ENCODE measurements at places on chromosomes 16 and 17.

GRCh38 chr17:47698749-47699535 lies 5.0 kb downstream of the TBKBP1 start:
- peak overlapping the region; percentile 50 for H3K27ac ChIP-seq
- H3K4me3 ChIP-seq = no peak overlapping the region
- H3K27me3 ChIP-seq = no peaks in the 10 kb centered on the region
- peaks cover 4% of the 10 kb centered on the region for H3K4me1 ChIP-seq

- DNase-seq = no peak
- H3K4me1 ChIP-seq = peaks cover 23% of the 10 kb centered on the region
- peak overlapping the region; percentile 78 for H3K4me3 ChIP-seq
- no peaks in the 10 kb centered on the region for H3K36me3 ChIP-seq
- H3K27ac ChIP-seq = peak overlapping the region; percentile 84
Measured at GRCh38 chr16:86740906-86741799, 162.8 kb downstream of the FOXL1 start.

DNA sequence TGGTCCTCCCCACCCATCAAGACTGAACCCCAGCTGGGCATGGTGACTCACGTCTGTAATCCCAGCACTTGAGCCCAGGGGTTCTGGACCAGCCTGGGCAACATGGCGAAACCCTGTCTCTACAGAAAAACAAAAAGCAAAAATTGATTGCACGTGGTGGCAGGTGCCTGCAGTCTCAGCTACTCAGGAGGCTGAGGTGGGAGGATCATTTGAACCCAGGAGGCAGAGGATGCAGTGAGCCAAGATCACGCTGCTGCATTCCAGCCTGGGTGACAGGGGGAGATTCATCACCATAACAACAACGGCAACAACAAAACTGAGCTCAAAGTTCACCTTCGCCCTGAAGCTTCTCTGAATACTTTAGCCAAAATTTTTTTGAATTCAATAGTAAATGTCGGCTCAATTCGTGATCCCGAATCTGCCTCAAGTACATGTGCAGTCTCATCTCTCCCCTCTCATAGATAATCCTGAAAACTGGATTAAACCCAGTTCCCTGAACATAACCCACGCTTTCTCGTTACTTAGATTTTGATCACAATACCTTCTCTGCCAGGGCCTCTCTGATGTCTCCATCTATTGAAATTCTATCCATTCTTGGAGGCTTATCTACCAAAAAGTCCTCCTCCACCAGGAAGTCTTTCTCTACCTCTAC lies 13.5 kb upstream of the MYH10 start:
- H3K36me3 ChIP-seq = no peaks in the 10 kb centered on the region
- no peak overlapping the region for H3K27ac ChIP-seq
- H3K4me1 ChIP-seq = no peaks in the 10 kb centered on the region
- no peak for DNase-seq

- peaks cover 3% of the 10 kb centered on the region for H3K27me3 ChIP-seq
- DNase-seq = no peak
Measured at GRCh38 chr17:81863833-81864768, 3.8 kb upstream of the P4HB start.

- peaks cover 71% of the 10 kb centered on the region for H3K4me1 ChIP-seq
- DNase-seq = no peak
- H3K27me3 ChIP-seq = no peaks in the 10 kb centered on the region
- no peaks in the 10 kb centered on the region for H3K36me3 ChIP-seq
- peak overlapping the region; percentile 93 for H3K27ac ChIP-seq
Measured at GRCh38 chr17:40110026-40110845, 9.8 kb upstream of the NR1D1 start.

GRCh38 chr17:2023692-2024571 lies 1.2 kb downstream of the RTN4RL1 start:
- peaks cover 15% of the 10 kb centered on the region for H3K4me1 ChIP-seq
- H3K27me3 ChIP-seq = peaks cover 73% of the 10 kb centered on the region
- H3K4me3 ChIP-seq = peak overlapping the region; percentile 85
- no peak for DNase-seq

DNA sequence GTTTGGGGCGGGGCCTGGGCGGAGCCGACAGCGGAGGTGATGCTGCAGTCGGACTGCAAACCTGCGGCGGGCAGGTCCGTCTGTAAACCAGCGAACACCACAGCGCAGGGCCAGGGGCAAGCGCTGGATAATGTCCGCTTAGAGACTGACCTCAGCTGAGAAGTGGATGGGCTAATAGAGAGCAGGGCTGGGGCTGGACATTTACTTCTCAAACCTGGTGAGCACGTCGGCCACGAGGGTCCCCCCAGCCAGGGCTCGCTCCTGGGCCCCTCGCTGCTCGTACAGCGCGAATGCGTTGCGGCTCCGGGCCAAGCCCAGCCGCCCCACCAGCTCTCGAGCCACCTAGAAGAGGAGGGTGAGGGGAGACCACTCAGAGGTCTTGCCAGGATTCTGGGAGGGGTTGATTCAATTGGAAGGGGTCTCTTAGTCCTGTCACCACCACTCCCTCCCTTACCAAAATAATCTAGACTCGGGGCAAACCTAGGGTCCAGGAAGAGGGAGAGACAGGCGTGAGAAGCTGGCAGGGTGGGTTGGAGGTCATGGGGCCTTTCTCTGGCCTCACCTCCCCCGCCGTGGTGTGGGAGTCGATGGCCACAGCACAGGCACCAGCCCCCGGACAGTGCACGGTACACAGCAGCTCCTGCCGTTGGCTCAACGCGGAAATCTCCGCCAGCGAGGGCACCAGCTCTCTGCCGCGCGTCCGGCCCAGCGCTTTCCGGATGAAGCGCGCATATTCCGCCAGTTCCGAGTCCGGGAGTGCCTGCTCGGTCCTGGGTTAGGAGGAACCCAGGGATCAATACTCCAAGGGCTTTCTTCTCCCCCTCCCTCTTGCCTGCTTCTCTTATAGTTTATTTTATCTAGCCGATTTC lies 5.8 kb downstream of the PLEKHH3 start:
- H3K36me3 ChIP-seq = peaks cover 16% of the 10 kb centered on the region
- peak overlapping the region; percentile 69 for H3K27ac ChIP-seq
- H3K27me3 ChIP-seq = peaks cover 3% of the 10 kb centered on the region
- DNase-seq = no peak
- H3K4me1 ChIP-seq = peaks cover 25% of the 10 kb centered on the region

- peaks cover 6% of the 10 kb centered on the region for H3K36me3 ChIP-seq
- no peaks in the 10 kb centered on the region for H3K27me3 ChIP-seq
- peaks cover 2% of the 10 kb centered on the region for H3K4me1 ChIP-seq
- no peak overlapping the region for H3K4me3 ChIP-seq
Measured at GRCh38 chr17:9266697-9267117, 245.4 kb downstream of the NTN1 start.

GRCh38 chr16:62816971-62817519 lies 780.8 kb upstream of the CDH8 start:
- peaks cover 11% of the 10 kb centered on the region for H3K27me3 ChIP-seq
- H3K36me3 ChIP-seq = no peaks in the 10 kb centered on the region
- H3K4me1 ChIP-seq = peaks cover 13% of the 10 kb centered on the region
- no peak overlapping the region for H3K27ac ChIP-seq
- DNase-seq = no peak

DNA sequence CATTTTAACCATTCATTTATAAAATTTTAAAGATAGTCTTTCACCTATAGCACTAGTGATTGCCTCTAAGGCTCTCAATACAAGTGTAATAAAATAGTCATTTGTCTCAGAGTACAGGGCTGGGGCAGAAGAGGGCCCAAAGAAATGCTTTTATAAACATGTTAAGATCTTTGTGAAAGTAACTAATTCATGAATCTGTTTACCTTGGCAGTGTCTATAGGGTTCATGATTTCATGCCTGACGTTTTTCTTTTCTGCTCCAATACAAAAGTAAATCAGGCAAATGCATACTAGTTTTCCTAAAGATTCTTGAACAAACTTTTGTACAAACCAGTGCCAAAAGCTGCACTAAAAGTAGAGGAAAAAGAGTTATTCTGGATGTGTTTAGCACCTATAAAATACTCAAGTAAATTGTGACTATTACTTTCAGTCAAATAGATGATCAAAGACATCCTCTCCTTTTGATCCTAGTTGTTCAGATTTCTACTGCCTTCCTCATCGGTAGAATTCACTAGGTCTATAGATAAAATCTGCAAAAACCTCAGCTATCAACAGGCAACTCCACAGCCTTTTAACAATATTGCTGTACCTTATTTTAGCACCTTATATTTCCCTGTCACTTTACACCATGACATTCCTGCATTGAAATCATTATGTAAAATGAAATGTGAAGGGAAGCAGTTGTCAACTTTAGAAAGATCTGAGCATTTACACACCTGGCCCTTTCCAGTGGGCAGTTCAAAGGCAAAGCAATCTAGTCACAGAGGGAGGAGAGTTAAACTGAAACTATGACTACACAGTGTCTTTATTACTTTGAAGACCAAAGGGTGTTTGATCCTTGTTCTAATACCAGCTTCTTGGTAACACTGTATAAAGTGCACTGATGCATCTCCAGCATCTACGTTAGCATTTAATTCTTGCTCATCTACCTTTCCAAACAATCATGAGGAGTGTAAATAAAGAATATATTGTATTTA lies 100.0 kb upstream of the MED13 start:
- no peak overlapping the region for H3K4me3 ChIP-seq
- H3K27ac ChIP-seq = peak overlapping the region; percentile 16
- no peaks in the 10 kb centered on the region for H3K27me3 ChIP-seq

GRCh38 chr17:56350592-56350991 lies 197.3 kb downstream of the ANKFN1 start:
- DNase-seq = no peak
- no peaks in the 10 kb centered on the region for H3K36me3 ChIP-seq
- H3K4me1 ChIP-seq = no peaks in the 10 kb centered on the region
- no peak overlapping the region for H3K4me3 ChIP-seq

- no peak for DNase-seq
- H3K27ac ChIP-seq = no peak overlapping the region
- peaks cover 16% of the 10 kb centered on the region for H3K4me1 ChIP-seq
- H3K36me3 ChIP-seq = peaks cover 82% of the 10 kb centered on the region
Measured at GRCh38 chr16:72798264-72798663, 249.7 kb downstream of the ZFHX3 start.

GRCh38 chr17:60704170-60704569 lies 26.5 kb downstream of the BCAS3 start:
- peaks cover 6% of the 10 kb centered on the region for H3K36me3 ChIP-seq
- no peak for DNase-seq
- no peaks in the 10 kb centered on the region for H3K4me1 ChIP-seq

- no peak for DNase-seq
- peaks cover 89% of the 10 kb centered on the region for H3K27me3 ChIP-seq
- peak overlapping the region; percentile 30 for H3K27ac ChIP-seq
- H3K36me3 ChIP-seq = no peaks in the 10 kb centered on the region
Measured at GRCh38 chr16:62034231-62035114, 1.8 kb downstream of the CDH8 start.

DNA sequence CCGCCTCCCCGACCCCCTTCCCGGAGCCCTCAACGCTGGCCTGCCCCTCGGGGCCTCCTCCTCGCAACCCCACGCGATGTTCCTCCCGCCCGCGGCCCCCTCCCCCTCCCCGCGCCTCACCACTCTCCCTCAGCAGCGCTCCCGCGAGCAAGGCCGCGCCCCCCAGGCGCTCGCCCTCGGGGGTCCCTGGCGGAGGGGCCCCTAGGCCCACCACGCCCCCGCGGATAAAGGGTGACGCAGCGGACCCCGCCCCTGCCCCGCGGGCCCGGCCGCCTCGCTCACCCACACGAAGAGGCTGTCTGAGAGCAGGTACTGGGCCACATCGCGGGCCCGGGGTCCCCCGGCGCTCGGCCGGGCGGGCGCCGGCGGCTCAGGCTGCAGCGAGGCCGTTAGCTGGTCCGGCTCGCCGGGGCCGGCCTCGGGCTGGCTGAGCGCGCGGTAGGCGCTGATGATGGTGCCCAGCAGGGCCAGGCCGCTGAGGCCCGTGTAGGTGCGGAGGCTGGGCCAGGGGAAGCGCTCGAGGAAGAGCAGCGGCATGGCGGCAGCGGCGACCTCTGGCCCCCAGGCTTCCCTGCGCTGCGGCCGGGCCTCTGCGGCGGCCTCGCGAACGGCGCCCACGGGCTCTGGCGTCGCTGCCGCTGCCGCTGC lies 430 bp downstream of the AMFR start:
- H3K4me1 ChIP-seq = peaks cover 27% of the 10 kb centered on the region
- peak overlapping the region; percentile 91 for H3K27ac ChIP-seq
- peak overlapping the region; percentile 97 for H3K4me3 ChIP-seq
- no peaks in the 10 kb centered on the region for H3K27me3 ChIP-seq

DNA sequence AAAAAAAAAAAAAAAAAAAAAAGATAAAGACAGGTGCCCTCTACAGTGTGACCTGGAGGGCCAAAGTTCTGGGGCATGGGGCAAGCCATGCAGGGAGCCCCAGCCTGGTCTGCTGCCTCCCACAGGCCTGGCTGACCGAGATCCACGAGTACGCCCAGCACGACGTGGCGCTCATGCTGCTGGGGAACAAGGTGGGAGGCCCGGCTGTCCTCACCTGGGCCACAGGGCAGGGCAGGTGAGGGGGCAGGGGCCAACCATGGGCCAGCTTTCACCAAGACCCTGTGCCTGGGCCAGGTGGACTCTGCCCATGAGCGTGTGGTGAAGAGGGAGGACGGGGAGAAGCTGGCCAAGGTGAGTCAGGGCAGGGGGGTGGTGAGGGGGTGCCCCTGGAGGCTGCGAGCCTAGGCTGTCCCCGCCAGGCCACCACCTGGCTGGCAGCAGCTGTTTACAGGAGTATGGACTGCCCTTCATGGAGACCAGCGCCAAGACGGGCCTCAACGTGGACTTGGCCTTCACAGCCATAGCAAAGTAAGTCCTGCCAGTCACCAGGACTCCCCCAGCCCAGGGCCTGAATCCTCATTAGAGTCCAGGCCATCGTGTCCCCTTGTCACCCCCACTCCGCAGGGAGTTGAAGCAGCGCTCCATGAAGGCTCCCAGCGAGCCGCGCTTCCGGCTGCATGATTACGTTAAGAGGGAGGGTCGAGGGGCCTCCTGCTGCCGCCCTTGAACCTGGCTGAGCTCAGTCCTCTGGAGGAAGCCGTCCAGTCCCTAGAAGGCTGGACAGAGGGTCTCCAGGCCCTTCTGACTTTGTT lies 2.7 kb upstream of the TRAF7 start:
- H3K27ac ChIP-seq = peak overlapping the region; percentile 91
- H3K4me3 ChIP-seq = peak overlapping the region; percentile 93
- H3K4me1 ChIP-seq = peaks cover 25% of the 10 kb centered on the region
- peaks cover 4% of the 10 kb centered on the region for H3K36me3 ChIP-seq
- no peak for DNase-seq

- no peaks in the 10 kb centered on the region for H3K27me3 ChIP-seq
- H3K27ac ChIP-seq = peak overlapping the region; percentile 51
- no peak for DNase-seq
- H3K36me3 ChIP-seq = no peaks in the 10 kb centered on the region
- peaks cover 3% of the 10 kb centered on the region for H3K4me1 ChIP-seq
Measured at GRCh38 chr16:70395345-70395901, 43.5 kb downstream of the ST3GAL2 start.

GRCh38 chr17:73949903-73950592 lies 253.4 kb upstream of the RPL38 start:
- H3K4me1 ChIP-seq = peaks cover 6% of the 10 kb centered on the region
- H3K27me3 ChIP-seq = peaks cover 36% of the 10 kb centered on the region
- no peaks in the 10 kb centered on the region for H3K36me3 ChIP-seq
- no peak overlapping the region for H3K4me3 ChIP-seq
- no peak overlapping the region for H3K27ac ChIP-seq

- no peaks in the 10 kb centered on the region for H3K36me3 ChIP-seq
- no peak for DNase-seq
- no peak overlapping the region for H3K4me3 ChIP-seq
- H3K27me3 ChIP-seq = no peaks in the 10 kb centered on the region
- peak overlapping the region; percentile 87 for H3K27ac ChIP-seq
Measured at GRCh38 chr17:65750166-65750565, 188.7 kb upstream of the AXIN2 start.

Data from type B pancreatic cell (in vitro differentiated cells).